ENCODE measurements at places on chromosomes 7 and 10.

GRCh38 chr7:95041031-95041430 lies 133.6 kb downstream of the PPP1R9A start:
- no peak for DNase-seq

DNA sequence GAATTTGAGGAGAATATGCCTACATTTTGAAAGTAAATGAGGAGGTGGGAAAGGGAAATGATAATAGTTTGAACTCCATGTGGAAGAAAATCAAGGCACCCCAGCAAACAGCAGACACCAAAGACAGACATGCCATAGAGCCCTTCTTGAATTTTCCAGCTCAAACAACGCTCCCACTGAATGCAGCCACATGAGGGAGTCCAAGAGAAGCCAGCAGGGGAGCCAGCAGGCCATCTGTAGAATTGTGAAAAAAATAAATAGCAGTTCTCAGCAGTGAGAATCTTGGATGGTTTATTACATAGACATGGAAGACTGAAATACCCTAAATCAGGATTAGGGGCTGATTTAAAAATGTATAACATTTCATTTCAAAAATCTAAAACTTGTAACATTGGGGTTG lies 1567.3 kb upstream of the LRRTM3 start:
- DNase-seq, result peak; percentile 22

- DNase-seq, result no peak
Measured at GRCh38 chr7:50956522-50957155, 173.9 kb upstream of the GRB10 start.

DNA sequence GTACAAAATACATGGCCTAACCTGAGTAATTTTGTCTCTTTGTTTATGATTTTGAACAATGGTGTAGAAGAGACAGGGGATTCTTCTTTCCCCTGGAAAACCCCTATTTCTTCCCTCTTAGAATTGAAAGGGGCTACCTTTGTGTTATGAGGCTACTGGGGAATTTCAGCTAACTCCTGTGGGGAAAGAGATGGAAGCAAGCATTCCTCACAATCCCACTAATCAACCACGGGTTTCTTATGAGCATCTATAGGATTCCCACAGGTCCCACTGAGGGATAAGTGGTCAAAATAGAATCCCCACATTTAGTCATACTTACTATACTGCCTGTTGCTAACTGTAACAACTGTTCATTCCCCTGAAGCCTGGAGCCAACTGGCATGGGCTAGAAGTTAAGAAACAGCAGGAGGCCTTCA lies 32.2 kb upstream of the ITGB8 start:
- no peak for DNase-seq

- DNase-seq, result no peak
Measured at GRCh38 chr10:36269222-36269621, 627.1 kb upstream of the FZD8 start.

DNA sequence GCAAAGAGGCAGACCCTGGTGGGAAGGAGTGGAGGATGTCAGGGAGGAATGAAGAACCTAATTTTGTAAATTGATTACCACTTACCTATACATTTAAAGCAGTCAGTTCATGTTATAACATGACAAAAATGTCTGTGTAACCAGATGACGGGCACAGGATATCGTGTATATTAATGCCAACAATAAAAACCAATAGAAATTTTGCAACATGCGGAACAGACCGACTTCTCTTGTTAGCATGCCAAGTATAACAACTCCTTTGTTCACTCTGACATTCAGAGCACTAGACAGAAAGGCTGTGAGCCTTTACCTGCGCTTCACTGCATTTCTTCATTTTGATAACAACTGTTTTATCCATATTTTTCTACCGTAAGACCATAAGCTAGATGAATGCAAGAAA lies 29.9 kb downstream of the CDK6 start:
- no peak for DNase-seq

DNA sequence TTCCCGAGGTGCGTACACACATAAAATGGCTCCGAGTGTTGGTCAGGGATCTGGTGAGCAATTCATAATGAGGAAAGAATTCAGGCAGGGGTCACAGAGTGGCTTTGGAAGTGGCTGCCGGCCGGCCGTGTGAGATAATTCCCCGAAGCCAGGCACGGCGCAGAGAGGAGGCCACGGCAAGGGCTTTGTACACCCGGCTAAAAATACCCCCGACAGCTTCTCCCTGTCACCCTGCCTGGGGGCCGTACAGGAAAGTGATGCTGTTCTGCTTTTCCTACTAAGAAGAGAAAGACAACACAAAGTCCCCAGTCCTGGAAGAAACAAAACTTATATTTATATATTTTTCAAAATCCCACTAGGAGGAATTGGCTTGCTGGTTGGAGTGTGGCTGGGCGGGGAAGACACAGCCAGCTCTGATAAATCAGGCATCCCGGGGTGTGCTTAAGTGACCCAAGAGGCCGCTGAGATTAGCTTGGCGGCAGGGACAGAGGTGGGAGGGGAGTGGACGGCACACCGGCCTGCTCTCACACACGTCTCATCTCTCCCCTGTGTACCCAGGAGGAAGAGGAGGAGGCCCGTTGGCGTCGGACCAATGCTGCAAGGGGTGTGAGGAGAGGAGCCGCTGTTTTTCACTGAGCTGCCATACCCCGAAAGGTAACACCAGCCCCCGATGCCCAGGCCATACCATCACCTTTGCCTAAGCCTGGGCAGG lies 70.5 kb downstream of the ZMIZ1 start:
- peak; percentile 73 for DNase-seq

DNA sequence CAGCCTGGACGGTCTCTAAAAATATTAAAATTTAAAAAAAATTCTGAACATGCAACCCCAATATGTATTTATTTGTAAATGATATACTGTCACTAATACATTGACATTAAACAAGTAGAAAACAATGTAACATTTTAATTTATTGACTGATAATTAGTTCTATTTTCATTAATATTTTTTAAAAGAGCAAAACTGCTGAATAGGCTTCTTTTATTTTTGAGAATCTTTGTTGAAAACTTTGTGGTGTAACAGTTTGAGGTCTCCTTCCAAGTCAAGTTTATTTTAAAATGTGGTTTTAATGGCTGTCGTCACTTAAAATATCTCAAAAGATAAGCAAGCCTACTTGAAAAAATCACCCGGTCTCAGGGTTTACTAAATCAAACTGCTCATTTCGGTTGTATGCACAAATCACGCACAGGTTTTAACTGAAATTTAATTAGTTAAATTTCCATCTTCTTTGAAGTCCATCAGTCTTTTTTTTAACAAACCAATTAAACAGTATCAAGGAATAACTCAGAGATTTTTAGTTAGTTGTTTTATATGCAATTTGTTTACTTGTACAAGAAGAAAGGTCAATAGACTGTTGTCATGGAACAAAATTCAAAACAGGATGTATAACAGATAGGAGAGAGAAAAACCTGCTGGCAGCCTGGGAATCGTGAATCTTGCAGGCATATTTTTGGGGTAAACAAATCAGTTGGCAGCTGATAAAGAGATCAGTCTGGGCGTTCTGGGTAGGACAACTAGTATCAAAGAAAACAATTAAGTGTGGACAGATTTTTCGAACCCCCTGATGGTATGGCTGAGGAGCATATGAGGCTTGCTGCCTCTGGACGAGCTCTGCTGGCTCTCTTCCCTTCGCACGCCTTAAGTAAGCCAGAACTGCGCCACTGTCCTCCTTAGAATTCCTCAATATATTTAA lies 9.7 kb upstream of the EDRF1 start:
- no peak for DNase-seq

DNA sequence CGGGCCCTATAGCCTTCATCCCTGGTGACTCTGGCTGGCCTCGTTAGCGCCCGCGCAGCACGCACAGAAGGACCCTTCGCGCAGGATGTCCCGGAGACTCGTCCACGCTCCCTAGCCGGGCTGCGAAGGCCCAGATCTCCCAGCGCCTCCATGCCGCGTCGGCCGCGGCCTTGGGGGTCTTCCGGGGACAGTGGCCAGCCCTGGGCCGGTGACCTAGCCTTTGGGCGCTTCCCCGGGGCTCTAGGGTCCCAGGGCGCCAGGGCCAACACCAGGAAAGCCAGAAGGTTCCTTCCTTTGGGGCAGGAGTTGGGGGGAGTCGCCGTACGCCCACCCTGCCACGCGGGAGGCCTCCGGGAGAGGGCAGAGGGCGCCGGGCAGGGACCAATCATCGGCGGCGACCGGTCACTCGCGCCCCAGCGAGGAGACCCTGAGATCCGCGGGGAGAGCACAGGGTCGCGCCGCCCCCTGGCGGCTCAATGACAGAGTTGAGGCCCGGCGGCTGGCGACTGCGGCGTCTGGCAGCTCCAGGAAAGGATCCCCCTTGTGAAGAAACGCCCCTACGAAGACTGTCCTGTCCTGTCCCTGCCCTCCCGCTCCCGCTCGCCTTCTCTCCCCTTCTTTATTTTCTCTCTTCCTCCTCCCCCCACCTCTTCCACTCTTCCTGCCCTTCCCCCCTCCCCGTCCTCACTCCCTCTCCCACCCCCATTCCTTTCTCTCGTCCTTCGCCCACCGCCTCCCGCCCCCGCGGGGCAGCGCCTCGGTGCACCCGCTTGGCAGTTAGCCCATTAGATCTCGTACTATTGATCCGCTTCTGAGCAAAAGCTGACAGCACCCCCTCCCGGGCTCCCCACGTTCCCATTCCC lies 62.3 kb upstream of the LBX1 start:
- DNase-seq, result no peak

GRCh38 chr7:12199363-12199762 lies 11.7 kb upstream of the TMEM106B start:
- DNase-seq, result peak; percentile 59

DNA sequence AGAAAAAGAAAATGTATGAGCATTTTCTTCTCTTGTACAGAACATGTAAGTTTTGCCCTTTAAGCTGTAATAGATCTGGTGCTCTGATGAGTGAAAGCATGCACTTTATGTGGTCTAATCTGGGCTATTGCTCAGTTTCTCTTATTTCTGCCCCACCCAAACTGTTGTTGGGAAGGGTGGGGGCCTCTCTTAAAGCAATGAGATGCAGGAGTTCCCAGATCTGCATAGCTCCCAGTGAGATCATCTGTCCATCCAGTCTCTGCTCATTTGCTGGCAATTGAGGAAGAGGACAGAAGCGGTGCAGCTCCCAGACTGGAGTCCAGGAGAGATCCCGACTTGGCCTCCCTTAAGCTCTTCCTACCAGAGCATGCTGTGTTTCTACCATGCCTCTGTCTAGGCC lies 114.9 kb upstream of the SORCS3 start:
- DNase-seq, result no peak

DNA sequence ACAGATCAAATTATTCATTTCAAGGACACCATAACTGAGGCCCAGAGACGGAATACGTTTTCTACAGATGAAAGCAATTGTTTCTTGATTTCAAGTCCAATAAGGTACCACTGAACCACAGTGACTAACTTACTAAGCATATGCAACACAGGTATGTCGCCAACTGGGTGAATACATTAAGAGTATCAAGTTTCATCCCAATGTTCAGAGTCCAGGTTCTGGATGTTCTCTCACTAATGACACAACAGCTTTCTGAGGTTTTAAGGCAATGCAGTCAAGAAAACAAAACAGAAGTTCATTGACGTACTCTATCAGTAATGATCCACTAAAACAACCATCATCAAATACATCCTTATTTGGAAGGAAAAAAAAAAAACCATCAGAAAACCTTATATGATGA lies 35.8 kb downstream of the NSUN6 start:
- DNase-seq, result no peak

DNA sequence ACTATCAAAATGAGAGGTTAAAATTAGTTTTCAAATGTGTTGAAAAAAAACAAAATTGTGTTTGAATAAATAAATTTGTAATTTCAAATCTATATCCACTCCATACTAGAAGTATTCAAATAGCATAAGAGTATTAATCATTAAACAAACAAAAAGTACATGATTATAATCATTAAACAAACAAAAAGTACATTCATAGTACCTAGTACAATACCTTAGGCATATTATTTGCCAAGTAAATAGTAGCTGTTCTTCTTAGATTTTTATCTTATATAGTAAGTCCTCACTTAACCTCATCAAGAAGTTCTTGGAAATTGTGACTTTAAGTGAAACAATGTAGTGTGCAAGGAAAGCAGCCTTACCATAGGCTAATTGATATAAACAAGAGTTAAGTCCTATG lies 349.3 kb upstream of the VWC2 start:
- no peak for DNase-seq

All from kidney glomerular epithelial cell (primary cell).